ENCODE measurements at places on chromosomes 3 and 15. TPM values are rescaled to one million over a fixed set of nuclear protein-coding genes. Genes with fewer than 3 reads are reported as not detected.

DNA sequence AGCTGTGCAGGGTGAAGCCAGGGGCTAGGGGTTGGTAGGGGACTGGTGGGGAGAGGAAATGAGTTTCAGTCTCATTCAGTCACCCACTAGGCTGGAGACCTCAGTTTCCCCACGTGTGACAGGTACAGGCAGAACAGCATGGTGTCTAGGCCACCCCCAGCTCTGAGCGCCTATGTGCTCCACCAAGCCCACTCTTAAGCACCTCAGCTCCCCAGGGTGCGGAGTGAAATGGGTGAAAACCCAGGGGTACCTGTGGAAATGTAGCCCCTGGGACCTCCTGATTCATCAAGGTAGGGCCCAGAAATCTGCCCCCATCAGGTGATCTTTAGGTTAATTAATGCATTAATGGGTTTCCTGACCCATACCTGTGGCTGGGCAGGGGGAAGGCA lies 3.7 kb downstream of the ATP2B2 start:
- no peak for DNase-seq

- no peak for DNase-seq
Observed at GRCh38 chr3:192258721-192259120, 468.6 kb downstream of the FGF12 start.

GRCh38 chr3:119508172-119508845 lies 10.0 kb downstream of the TIMMDC1 start:
- DNase-seq: no peak

DNA sequence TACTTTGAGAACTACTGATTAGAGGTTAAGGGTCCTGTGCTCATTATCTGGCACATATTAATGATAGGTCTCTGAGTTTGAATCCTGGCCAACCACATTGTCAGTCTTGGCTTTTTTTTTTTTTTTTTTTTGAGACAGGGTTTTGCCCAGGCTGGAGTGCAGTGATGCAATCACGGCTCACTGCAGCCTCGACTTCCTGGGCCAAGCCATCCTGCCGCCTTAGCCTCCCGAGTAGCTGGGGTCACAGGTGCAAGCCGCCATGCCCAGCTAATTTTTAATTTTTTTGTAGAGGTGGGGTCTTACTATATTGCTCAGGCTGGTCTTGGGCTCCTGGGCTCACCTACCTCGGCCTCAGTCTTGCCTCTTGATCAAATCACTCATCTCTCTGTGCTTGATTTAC lies 547 bp upstream of the PCCB start:
- no peak for DNase-seq

- no peak for DNase-seq
Observed at GRCh38 chr3:144665567-144666053, 694.0 kb downstream of the DIPK2A start.

- DNase-seq: peak; percentile 11
Observed at GRCh38 chr15:73923488-73924164, 2.6 kb upstream of the LOXL1 start.

GRCh38 chr3:40306336-40306735 lies 3.2 kb upstream of the EIF1B start:
- DNase-seq: no peak

GRCh38 chr15:57563416-57563815 lies 28.3 kb upstream of the MYZAP start:
- no peak for DNase-seq

- DNase-seq: no peak
Observed at GRCh38 chr3:188720636-188721035, 451.1 kb upstream of the TPRG1 start.

DNA sequence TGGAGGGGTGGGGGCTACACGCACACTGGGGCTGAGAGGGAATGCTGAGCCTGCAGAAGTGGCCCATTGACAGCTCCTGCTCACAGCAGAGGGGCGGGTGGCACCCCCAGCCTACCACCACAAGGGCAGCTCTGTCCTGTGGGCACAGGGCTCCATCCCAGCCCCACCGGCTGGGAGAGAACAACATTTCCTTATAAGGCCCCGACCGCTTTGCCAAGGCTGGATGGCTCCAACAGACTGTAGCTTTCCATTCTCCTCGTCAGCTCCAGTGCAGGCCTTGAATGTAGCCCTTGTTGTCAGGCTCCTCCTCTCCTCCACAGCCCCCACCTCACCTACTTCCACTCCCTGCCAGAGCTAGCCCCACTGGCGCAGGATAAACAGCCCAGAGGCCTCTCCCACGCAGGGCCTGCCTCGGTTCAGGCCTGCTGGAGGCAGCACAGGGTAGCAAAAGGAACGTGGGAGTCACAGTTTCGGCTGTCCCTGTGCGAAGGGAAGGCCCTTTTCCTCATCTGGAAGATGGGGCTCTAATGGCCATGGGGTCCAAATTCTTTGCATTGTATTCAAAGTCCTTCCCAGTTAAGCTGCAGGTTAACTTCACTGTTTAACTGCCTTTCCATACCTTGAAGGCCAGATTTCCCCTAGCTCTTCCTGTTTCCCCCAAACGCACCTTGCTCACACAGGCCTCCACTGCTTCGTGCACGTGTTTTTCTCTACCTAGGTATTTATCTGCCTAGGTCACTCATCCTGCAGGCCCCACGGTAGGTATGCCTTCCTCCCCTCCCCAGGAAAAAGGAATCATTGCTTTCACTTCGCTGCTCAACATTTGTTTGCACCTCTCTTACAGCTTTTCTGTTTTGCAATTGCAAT lies 101.6 kb upstream of the LPP start:
- DNase-seq: peak; percentile 86

The SLC9A9 gene
- total RNA-seq: 0.45 TPM

The SCAANT1 gene
- total RNA-seq: not detected

The PLIN1 gene
- total RNA-seq: not detected

The FILIP1L gene
- not detected for total RNA-seq
